ENCODE measurements at places on chromosomes 2 and 18.

DNA sequence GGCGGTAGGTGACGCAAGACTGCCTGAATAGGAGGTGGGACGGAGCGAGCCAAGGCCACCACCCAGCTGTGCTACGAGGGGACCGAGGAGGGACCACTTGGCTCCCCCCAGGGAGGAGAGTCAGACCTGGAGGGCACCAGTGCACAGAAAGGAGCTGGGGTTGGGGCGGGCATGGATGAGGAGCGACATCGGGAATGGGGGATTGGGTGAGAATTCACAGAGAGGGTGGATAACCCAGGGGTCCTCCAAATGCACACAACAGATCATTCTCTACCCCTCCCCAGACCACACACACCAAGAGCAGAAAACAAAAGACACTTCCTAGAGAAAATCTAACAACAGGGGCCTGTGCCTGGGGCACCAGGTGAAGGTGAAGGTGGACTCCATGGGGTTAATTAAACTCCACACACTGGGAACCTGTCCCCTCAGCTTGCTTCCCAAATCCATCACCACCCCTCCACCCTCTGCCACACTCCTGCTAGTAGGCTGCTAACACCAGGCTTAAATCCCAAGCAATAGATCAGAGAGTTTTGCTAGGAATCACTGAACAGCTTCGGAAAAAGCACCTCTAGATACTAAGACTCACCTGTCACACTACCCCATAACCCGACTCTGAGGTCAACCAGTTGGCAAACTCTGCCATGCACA, 274.6 kb downstream of the EIPR1 start:
- DNase-seq: no peak

- DNase-seq: no peak
These were observed 565.7 kb upstream of the ZEB2 start for GRCh38 chr2:145085612-145086011.

DNA sequence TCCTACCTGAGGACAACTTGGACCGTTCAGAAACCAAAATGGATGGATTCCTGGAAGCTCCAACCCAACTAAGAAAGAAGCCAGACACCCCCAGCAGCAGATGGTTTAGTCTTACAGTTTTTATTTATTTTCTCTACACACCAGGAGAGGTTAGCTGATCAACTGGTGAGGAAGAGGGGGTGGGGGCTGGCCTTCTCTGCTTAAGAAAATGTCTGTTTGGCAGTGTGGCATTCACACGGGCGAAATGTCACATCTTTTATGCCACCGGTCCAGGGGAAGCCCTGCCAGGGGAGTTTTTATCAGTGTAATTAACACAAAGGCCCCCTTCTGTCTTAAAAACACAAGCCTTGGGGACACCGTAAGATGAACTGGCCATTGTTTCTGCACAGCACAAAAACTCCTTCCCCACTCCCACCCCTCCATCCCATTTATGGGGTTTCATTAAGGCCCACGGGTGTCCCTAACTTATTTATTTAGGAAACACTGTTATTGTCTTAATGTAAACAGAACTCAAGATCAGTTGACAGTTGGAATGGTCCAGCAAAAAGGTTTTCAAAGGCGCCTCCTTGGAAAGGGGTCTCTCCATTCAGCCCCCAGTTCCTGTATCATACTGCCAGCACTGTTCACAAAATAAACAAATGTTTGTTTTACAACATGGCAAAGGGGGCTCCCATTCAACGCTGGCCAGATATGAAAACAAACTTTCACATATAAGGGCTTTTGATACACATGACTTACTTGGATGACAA, 217.0 kb downstream of the C1D start:
- no peak for DNase-seq

DNA sequence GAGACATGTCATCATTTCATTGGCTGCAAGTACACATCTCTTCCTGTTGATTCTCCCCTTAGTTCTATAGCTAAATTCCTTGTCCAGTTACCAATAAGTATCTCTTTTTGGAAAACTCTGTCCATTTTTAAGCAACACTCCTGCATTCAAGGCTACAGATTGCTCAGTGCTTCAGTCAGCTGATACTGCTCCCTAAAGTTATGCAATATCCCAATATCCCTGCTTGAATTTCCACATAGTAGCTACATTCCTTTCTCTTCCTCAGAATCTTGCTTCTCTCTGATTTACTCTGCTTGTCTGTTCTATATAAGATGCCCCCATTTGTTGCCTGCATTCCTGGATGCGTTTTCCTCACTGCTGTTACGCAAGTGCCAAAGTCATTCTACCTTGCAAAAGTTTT, 109.8 kb downstream of the PARD3B start:
- no peak for DNase-seq

- no peak for DNase-seq
These were observed 7.6 kb downstream of the PGAP1 start for GRCh38 chr2:196918927-196919326.

DNA sequence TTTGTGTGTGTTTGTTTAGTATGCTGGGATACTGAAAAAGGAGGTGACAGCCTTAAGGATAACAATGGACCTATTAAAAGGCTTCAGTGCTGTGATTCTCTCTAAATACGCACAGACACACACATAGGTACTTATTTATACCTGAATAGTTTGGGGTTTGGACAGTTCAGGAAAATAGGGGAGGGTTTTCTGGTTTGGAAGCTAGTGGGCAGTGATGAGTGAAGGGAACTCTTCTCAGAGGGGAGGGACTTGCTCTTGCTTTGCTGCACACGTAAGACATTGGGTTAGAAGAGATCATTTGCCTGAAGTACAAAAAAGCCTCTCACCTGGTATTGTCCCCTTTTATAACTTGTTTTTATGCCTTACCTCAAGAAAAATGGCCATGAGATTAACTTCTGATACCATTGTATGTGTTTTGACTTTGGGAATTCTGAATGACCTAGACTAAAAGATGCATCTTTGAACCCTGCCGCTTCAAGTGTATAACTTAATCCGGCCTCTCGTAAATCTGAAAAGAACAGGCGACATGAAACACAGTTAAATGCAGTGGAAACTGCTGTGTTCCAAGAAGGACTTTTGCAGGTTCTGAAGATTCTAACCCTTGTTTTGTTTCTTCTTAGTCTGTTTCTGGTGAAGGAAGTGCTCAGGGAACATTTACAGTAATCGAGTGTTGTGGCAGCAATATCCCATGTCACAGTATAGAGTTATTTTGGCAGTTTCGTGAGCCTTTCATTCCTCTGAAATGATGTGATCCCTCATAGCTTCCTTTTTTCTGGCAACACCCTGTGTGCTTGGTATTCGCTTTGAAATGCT, 2.5 kb downstream of the CRIM1 start:
- DNase-seq: no peak

- DNase-seq: no peak
These were observed 6.9 kb upstream of the SLC11A1 start for GRCh38 chr2:218375212-218375611.

- DNase-seq: no peak
These were observed 31.8 kb upstream of the TMEM131 start for GRCh38 chr2:98027538-98027937.

DNA sequence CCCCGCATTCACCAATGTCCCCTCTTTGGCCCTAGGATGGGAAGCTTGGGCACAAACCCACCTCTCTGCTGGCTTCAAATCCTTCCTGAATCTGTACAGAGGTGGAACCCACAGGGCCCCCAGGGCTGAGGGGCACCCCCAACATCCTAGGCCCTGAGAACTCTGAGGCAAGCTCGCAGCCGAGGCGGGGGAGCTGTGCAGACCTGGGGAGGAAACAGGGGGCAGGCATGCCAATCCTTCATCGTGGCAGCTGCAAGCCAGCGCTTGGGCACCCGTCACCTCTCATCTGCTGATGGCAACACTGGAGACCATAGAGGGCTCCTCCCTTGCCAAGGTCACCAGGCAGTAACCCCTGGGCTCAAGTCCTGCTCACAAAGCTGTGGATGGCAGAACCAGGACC, 10.8 kb downstream of the ECEL1 start:
- no peak for DNase-seq

DNA sequence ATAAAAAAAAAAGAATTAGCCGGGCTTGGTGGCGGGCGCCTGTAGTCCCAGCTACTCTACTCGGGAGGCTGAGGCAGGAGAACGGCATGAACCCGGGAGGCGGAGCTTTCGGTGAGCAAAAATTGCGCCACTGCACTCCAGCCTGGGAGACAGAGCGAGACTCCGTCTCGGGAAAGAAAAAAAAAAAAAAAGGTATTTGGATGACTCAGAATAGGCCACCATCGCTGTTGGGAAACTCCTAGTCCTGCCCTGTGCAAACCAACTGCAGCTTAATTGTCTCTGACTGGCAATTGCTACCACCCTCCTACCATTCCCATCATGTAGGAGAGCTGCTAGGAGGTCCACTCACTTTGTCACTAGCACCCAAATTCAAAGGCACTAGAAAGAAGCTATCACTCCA, 43.5 kb downstream of the ATP8B1 start:
- DNase-seq: no peak

- DNase-seq: no peak
These were observed 66.2 kb downstream of the REEP1 start for GRCh38 chr2:86271248-86271647.

GRCh38 chr2:74860521-74860920, 26.6 kb downstream of the HK2 start:
- no peak for DNase-seq

Measured in activated CD4-positive, alpha-beta T cell treated with anti-CD3 and anti-CD28 coated beads, Interleukin-2, amount 50 U/mL, for 24 hours (primary cell).